ENCODE measurements at places on chromosomes 12 and 14.

DNA sequence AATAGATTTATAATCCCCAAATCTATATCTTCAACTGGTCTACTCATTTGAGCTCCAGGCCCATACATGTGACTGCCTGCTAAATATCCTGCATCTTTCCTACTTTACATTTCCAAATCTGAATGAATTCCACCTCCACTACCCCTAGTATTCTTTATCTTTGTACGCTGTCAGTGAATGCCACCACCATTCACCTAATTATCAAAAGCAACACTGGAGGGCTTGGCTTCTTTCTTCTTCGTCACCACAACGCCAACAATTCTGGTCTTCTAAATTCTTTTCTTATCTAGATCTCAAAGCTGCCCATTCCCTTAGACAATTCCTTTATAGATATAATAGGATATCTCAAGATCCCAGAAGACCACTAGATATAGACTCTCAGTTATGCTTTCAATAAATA is 47.1 kb upstream of the ADAMTS20 start:
- DNase-seq = no peak

DNA sequence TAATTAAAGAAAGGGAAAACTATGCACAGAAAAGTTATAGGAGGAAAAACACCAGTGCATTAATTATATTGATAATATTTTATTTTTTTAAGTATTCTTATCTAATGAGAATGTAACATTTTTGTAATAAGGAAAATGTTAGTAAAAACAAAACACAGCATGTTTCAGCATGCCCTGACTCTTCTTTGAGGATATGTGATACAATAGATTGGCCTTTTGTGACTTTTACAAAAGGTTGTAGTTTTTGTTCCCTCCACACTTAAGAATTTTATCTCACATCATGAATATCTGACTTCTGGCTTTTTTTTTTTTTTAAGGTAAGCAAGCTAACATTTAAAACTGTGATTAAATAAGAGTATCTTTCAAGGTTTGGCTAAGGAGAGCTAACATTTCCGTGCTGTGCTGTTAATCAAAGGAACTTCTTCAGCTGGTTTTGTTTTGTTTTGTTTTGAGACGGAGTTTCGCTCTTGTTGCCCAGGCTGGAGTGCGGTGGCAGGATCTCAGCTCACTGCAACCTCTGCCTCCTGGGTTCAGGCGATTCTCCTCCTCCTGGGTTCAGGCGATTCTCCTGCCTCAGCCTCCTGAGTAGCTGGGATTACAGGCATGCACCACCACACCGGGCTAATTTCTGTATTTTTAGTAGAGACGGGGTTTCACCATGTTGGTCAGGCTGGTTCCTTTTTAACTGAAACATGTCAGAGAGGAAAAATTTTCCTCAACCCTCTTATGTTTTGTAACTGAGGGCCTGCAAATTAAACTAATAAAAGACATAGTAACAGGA is 30.8 kb upstream of the RESF1 start:
- DNase-seq = no peak

DNA sequence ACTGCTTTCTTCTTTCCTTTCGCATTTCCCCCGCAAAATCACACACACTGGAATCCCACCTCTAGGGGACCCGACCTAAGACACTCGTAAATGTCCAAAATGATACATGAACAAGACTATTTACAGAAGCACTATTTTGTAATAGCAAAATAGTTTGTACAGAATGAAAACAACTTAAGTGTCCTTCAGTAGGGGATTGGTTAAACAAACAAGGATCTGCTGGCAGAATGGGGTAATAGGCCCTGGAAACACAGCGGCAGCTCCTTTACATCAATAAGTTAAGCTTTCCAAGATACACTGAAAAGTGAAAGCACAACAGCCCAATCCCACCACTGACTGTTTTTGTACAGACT is 48.8 kb downstream of the LTBP2 start:
- DNase-seq = no peak

GRCh38 chr12:43306066-43306465 is 245.9 kb downstream of the ADAMTS20 start:
- DNase-seq = peak; percentile 82

- DNase-seq = no peak
These were observed 38.1 kb upstream of the CDK17 start for GRCh38 chr12:96438330-96438729.

DNA sequence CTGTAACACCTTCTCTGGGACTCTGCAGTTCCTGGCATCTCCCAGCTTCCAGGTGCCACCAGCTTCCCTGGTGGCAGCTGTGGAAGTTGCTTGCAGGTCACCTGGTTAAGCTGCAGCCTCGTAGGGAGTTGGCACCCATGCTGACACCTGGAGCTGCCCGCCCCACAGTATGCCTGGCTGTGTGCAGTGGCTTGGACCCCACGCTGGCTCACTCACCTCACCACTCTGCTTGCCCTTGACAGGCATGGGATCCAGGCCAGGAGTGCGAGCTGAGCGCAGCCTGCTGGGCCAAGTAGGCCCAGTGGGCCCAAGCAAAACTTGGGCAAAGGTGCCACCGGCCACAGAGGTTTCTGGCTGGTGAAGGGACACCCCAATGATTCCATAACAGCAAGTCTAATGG is 48.5 kb downstream of the EGLN3 start:
- DNase-seq = no peak

- DNase-seq = no peak
These were observed 303.9 kb upstream of the SYT1 start for GRCh38 chr12:78560633-78561032.

DNA sequence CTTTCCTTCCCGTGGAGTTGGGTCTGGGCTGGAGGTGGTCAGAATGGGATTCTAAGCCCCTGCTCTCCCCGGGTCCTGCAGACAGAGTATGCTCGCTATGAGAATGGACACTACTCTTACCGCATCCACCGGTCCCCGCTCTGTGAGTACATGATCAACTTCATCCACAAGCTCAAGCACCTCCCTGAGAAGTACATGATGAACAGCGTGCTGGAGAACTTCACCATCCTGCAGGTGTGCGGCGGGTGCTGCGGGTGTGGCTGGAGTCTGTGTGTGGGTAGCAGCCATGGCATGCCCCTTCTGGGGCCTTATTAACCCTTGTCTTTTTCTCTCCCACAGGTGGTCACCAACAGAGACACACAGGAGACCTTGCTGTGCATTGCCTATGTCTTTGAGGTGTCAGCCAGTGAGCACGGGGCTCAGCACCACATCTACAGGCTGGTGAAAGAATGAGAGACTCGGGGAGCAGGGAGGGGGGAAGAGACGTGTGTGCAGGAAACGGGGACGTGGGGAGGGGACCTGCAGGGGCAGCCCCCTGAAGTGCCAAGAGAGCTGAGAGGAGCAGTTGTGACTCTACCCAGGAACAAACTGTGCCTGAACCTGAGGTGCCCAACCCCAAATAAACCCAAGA is 37.0 kb upstream of the TSPAN9 start:
- no peak for DNase-seq

DNA sequence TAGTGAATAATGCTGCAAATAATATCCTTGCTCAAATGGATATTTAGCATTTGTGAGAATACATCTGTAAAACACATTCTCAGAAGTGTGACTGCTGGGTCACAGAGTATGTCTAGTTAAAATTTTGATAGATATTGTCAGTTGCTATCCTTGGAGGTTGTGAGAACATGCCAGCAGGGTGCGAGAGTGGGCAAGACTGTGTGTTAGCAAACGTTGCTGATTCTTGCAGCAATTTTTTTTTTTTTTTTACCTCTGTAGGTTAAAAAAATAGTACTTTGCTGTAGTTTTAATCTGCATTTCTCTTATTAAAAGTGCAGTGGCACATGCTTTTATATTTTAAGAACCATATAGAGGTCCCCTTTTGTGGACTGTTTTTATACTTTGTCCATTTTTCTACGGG is 4.5 kb upstream of the NYNRIN start:
- DNase-seq = no peak

GRCh38 chr14:90558041-90558982 is 161.5 kb downstream of the CALM1 start:
- DNase-seq = no peak

DNA sequence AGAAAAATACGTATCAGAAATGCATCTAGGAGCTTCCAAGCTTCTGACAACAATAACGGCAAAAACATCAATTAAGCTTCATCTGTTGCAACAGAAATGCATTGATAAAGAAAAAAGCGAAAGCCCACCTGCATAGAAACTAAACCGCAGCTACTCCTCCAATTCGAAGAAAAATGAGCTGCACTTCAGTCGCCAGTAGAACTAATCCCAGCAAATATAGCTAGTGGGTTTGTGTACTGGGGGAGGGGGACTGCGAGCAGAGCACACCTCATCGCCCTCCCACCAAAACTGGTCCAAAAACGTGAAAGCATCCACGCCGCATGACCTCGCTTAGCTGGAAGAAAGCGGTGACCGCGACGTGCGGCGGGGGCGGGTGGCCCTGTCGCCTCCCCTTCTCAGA is 1.2 kb downstream of the SLC35F4 start:
- no peak for DNase-seq

DNA sequence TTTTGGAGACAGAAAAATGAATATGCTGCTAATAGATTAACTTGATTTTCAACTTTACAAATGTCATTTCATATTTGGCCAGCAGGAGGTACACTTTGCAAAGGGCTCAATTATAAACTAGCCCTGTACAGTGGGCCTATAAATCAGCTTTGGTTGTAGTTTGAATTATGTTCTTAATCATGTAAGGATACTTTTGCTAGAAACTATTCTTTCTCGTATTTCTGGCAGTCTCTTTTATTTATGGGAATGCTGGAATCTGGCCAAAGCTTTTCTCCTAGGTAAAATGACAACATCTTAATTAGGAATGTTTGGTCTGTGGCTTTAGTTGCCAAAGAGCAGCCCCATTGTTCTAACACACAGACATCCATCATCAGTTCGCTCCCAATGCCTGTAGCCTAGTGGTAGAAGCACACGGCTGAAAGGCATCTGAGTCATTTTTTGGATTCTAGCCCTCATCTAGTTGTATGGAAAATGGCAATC is 1322.3 kb upstream of the SEL1L start:
- DNase-seq = no peak

GRCh38 chr12:54429014-54429471 is 10.0 kb upstream of the ITGA5 start:
- DNase-seq = no peak

DNA sequence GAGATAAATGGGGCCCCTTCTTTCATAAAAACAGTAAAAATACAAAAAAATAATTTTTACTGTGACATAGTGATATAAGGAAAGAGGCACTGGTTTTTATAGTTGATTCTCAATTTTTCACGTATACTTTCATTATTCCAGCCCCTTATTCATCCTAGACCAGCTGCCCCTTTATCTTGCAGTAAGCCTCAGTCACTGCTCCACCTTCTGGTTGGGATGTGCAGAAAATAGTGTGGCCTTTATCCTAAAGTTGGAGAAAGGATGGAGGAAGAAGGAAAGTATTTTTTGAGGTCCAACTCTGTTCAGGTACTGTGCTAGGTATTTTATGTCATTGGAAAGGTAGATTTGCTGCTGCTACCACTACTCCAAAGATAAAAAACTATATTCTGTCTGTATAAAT is 172.7 kb downstream of the ANO6 start:
- peak; percentile 61 for DNase-seq

- DNase-seq = no peak
These were observed 12.9 kb upstream of the OXA1L start for GRCh38 chr14:22753586-22753985.

DNA sequence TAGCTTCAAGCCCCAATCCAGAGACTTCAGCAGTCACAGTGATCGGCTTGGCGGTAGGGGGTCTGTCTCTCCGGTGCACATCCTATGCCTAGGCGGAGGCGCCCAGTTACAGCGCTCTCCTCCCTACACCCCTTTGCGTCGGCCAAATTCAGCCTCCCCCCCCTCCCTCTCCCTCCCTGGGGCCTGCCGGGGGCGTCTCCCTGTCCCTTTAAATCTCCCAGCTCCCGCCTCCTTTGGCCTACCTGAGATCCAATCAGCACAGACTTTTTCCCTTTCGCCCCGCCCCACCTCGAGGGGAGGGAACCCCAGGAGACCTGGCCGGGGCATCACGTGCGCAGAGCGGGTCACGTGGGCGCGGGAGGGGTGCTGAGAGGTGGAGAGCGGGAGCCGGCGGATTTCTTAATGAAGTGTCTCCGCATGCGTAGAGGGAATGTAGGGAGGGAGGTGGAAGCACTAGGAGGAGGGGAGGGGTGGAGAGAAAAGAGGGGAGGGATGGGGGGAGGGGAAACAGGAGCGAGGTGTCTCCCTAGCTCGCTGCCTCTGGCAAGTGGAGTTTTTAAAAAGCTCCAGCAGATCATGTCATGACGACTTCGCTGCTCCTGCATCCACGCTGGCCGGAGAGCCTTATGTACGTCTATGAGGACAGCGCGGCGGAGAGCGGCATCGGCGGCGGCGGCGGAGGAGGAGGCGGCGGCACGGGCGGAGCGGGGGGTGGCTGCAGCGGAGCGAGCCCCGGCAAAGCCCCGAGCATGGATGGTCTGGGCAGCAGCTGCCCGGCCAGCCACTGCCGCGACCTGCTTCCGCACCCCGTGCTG is at the start of gene HOXC13:
HOXC13 (plus strand) TSS at position 506 of the 815 bp plus-strand sequence; CDS start at position 582, 76 bp downstream.
- peak; percentile 57 for DNase-seq

DNA sequence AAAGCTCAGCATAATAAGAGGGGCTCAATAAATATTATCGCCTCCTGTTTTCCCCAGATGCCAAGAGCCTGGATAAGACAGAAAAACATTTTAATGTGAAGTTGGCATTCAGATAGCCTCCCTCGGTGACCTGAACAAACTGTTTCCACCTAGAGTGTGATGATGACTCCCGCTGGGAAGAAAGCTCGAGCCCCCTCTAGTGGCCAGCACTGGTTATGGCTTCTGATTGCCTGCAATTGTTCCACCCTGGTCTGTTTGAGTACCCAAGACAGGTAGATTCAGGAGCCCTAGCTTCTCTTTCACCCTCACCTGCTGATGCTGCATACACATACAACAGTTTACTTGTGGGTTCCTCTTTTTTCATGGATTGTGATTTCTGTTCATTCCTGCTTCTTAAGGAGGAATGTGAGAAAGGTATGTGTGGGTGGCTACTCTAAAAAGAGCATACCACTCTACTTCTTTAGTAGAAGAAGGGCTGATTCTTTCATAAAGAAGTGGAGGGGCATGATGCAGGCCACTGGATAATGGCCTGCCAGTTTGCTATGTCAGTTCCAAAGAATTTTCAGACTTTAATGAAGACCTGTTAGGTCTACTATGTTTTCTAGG is 6.4 kb downstream of the ERG28 start:
- peak; percentile 85 for DNase-seq

GRCh38 chr14:68719634-68720384 is 73.1 kb downstream of the ZFP36L1 start:
- no peak for DNase-seq

GRCh38 chr14:36505181-36505815 is 14.7 kb downstream of the NKX2-1 start:
- DNase-seq = no peak

DNA sequence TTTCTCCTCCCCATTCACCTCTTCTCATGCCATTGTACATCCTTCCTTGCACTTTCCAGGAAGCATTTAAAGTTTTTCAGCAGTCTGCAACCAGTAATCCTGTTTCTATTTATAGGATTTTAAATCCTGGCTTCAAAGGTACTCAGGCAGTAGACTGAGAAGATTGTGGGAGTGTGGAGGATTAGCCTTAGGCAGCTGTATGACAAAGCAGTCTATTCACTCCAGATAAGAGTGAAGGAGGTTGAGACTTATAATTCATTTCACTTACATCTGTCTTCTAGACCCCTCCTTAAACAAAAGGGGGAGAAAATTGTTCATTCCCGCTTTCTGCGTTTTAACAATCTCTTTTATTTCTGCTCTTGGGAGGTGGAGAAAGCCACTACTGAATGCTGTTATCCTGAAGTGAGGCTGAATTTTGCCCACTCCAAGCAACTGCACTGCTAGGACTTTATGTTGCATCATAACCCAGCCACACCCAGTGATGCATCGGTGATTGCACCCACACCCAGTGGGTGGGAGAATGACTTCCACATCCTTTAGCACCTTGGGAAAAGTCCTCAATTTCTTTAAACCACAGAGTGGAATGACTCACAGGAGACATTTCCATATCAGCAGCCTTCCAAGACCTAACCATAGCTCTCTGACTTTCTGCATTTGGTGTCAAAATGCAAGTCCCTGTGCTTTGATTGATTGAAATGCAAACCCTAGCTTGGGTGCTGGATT is 382.5 kb upstream of the ATP2B1 start:
- DNase-seq = peak; percentile 69
